Colonic mucosa (tissue), 4 donors: ENCODE measurements at places on chromosomes 6 and 20.

- H3K36me3 ChIP-seq, result no peaks in the 10 kb centered on the region
- DNase-seq, result no peak
- no peak overlapping the region for H3K27ac ChIP-seq
- peak overlapping the region; percentile 26 for H3K4me3 ChIP-seq
- peaks cover 30% of the 10 kb centered on the region for H3K27me3 ChIP-seq
Observed at GRCh38 chr6:127117979-127118297, 533 bp upstream of the RSPO3 start.

- H3K27ac ChIP-seq, result no peak overlapping the region
- peaks cover 7% of the 10 kb centered on the region for H3K4me1 ChIP-seq
- no peak overlapping the region for H3K4me3 ChIP-seq
- H3K27me3 ChIP-seq, result no peaks in the 10 kb centered on the region
- H3K36me3 ChIP-seq, result no peaks in the 10 kb centered on the region
- DNase-seq, result no peak
Observed at GRCh38 chr6:43011207-43011606, 2.5 kb downstream of the MEA1 start.

DNA sequence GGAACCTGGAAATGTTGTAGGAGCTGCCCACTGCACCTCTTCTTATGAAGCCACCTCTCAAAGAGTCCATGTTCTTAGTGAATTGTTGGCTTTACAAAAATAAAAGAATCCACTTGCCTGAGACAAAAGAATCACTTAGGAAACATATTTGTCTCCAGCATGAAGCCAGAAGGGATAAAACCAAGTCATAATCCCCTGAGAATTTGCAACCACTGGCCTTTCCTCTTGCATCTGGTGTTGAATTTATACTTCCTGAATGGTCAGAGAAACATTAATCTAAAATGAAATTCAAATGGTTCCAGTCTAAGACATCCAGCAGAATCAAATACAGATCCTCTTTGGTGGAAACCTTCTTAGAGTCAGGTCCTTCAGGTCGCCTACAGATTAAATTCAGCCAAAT, 192.5 kb upstream of the ECI2 start:
- H3K4me1 ChIP-seq, result no peaks in the 10 kb centered on the region
- DNase-seq, result no peak
- no peaks in the 10 kb centered on the region for H3K36me3 ChIP-seq
- H3K27me3 ChIP-seq, result no peaks in the 10 kb centered on the region

DNA sequence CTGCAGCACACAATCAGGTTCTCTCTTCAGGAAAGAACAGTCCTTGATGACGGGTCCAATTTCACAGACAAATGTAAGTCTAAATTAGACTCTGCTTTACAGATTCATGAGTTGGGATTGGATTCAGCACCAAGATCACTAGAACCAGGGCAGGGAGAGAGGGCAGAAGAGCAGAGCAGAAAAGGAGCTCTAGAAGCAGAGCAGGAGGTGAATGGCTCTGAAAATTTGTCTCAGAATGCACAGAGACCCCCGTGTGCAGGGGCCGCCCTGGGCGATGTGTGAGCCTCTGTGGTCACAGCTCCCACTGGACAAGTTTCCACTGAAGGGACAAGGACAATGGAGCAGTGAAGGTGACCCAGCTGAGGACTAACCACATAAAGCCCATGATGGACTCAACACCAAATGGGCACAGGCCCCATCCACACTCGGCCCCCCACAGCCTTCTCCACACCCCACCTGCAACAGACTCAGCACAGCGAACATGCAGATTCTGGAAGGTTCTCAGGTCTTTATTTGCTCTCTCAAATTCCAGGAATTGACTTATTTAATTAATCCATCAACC, 3.5 kb downstream of the HLA-B start:
- no peaks in the 10 kb centered on the region for H3K27me3 ChIP-seq
- H3K27ac ChIP-seq, result no peak overlapping the region
- peaks cover 4% of the 10 kb centered on the region for H3K36me3 ChIP-seq
- no peak for DNase-seq
- H3K4me3 ChIP-seq, result no peak overlapping the region

DNA sequence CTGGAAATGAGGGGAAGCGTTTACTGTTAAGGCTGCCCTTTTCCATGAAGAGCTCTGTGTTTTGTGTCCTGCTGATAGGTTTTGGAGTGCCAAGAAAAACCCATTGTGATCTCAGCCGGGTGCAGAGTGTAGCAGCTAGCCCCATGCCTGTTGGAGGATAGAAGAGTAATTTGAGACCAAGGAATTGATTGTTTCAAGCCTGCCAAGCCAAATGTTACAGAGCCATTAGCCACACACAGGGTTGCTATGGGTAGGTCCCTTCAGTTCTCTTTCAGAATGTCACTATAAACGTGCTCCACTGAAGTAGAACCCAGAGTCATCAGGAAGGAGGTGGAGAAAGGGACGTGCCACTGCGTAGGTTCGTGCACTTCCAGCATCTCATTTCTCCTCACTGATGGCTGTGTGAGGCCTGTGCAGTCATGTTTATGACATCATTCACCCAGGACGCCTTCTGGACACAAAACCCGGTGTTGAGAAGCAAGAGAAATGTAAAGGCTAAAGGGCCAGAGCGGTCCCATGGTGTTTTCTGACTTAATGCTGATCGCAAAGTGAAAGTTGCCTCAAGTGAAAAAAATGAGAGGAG, 6.6 kb downstream of the GMPR start:
- no peaks in the 10 kb centered on the region for H3K4me1 ChIP-seq
- no peaks in the 10 kb centered on the region for H3K27me3 ChIP-seq
- no peak for DNase-seq
- no peaks in the 10 kb centered on the region for H3K36me3 ChIP-seq
- no peak overlapping the region for H3K27ac ChIP-seq

DNA sequence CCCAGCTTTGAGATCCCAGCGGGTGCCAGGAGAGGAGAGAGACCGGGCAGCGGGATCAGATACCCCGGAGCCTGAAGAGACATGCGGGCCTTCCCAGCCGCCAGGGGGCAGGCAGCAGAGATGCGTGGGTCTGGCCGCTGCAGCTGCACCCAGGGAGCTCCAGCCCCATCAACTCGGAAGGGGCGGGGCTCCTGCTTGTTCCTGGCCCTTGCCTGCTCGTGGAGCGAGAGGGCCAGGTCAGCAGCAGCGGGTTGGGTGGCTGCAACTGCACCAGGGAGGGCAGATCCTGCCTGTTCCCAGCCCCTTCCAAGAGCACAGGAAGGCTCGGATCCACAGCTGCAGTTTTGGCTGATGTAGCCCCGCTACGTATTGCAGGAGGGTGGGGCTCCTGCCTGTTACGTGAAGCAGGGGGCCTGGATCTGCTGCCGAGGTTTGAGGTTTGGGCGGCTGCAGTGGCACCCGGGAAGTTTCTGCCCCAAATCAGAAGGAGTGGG, 532.8 kb downstream of the RFPL4B start:
- H3K4me1 ChIP-seq, result no peaks in the 10 kb centered on the region
- no peak overlapping the region for H3K4me3 ChIP-seq
- peak; percentile 21 for DNase-seq
- H3K27ac ChIP-seq, result no peak overlapping the region
- no peaks in the 10 kb centered on the region for H3K27me3 ChIP-seq
- H3K36me3 ChIP-seq, result no peaks in the 10 kb centered on the region

DNA sequence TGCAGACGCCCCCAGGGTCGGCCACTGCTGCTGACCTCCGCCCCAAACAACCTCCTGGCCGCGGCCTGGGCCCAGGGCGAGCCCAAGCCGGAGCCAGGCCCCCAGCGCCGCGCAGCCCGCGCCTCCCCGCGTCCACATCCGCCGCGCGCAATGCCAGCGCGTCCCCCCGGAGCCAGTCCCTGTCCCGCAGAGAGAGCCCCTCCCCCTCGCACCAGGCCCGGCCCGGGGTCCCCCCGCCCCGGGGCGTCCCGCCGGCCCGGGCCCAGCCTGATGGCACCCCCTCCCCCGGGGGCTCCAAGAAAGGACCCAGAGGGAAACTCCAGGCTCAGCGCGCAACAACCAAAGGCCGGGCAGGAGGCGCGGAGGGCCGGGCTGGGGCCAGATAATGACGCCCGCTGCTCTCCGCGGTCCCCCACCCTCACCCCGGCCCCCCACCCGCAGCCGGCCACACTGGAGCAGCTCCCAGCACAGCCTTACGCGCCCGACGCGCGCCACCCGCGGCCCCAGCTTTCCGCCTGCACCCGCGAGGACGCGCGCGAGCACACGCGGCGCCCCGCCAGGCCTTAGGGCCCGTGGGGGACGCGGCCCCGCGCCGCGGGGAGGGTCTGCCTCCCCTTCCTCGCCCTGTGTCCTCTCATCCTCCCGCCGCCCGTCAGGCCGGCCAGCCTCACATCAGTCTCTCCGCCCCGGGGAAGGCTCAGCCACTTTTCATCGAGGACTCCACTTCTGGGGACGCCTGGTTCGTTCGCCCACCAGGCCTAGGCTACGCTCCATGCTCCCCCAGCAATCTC, 12.9 kb upstream of the SLC22A7 start:
- no peak for DNase-seq
- no peaks in the 10 kb centered on the region for H3K27me3 ChIP-seq
- no peak overlapping the region for H3K4me3 ChIP-seq

DNA sequence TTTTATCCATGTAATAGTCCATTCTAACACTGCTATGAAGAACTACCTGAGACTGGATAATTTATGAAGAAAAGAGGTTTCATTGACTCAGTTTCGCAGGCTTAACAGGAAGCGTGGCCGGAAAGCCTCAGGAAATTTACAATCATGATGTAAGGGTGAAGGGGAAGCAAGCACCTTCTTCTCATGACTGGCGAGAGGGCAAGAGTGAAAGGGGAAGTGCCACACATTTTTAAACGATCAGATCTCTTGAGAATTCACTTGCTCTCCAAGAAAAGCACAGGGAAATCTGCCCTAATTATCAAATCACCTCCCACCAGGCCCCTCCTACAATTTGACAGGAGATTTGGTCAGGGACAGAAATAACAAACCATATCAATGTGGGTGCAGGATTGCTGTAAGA, 859.7 kb downstream of the EPHA7 start:
- H3K27me3 ChIP-seq, result no peaks in the 10 kb centered on the region
- H3K4me1 ChIP-seq, result no peaks in the 10 kb centered on the region
- H3K27ac ChIP-seq, result no peak overlapping the region
- no peak for DNase-seq
- H3K36me3 ChIP-seq, result no peaks in the 10 kb centered on the region

DNA sequence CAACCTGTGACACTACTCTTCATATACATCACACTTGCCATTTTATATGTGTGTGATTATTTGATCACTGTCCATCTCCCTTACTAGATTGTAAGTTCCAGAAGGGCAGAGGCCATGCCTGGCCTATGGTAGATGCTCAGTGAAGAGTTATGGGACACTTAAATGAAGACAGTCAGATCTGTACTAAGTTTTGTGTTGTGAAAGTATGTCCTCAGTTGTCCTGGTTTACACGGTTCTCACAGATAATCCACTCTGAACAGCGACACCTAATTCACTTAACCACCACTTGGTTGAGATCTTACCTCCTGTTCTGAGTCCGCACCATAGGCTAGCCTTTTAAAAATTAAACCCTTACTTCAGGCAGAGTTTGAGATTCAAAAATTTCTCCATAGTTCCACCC, 434.1 kb upstream of the SOX4 start:
- no peaks in the 10 kb centered on the region for H3K27me3 ChIP-seq
- no peaks in the 10 kb centered on the region for H3K36me3 ChIP-seq
- H3K27ac ChIP-seq, result no peak overlapping the region
- H3K4me1 ChIP-seq, result no peaks in the 10 kb centered on the region

GRCh38 chr20:32832664-32833063, 12.9 kb downstream of the MAPRE1 start:
- DNase-seq, result no peak
- H3K4me1 ChIP-seq, result no peaks in the 10 kb centered on the region
- H3K27me3 ChIP-seq, result no peaks in the 10 kb centered on the region
- H3K27ac ChIP-seq, result no peak overlapping the region
- no peak overlapping the region for H3K4me3 ChIP-seq

DNA sequence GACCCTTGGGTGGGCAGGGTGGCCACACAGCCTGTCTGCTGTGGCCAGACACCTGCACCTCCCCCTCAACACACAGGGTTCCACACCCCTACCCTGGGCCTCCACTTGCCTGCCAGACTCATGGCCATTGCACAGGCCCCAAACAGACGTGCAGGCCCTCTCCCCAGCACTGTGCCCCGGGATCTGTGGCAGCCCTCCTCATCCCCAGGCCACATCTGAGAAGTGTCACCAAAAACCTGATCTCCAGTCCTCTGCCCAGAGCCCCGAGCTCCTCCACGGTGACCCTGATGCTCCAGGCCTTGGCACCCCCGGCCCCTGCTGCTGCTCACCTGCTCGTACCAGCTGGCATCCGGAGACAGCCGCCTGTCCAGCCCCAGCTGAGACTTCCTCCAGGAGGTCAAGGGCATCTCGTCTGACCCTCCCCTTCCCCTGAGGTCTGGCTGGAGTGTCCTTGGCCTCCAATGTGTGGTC, 160.1 kb downstream of the DLL1 start:
- H3K36me3 ChIP-seq, result no peaks in the 10 kb centered on the region
- H3K27me3 ChIP-seq, result no peaks in the 10 kb centered on the region
- DNase-seq, result no peak
- H3K27ac ChIP-seq, result no peak overlapping the region
- H3K4me3 ChIP-seq, result no peak overlapping the region

DNA sequence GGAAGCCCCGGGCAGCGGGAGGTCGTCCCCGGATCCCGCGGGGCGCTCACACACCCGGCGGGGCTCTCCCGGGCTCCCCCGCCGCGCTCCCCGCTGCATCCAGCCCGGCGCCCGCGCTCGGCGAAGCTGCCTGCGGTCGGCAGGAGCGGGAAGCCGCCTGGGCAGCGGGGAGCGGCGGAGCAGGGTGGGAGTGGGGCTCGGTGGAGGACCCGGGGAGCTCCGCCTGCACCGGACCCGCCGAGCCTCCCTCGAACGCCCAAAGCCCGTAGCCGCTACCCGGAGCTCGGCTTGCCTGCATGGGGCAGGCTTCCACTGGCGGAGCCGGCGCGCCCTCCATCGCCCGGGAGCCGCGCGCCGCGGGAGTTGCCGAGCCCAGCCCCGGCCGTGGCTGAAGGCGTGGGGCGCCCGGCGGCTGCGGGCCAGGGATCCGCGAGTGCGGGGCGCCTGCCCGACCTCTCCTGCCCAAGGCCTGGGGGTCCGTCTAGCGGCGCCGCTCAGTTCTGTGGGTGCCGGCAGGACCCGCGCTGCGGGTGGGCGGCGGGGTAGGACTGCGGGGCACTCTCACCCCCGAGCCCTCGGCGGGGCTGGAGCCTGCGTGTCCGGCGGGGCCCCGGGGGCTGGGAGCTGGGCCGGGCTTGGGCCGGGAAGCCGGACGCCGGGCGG, 671 bp downstream of the CDH4 start:
- H3K4me1 ChIP-seq, result no peaks in the 10 kb centered on the region
- H3K4me3 ChIP-seq, result peak overlapping the region; percentile 19
- no peak overlapping the region for H3K27ac ChIP-seq
- H3K27me3 ChIP-seq, result peaks cover 40% of the 10 kb centered on the region
- H3K36me3 ChIP-seq, result no peaks in the 10 kb centered on the region

- DNase-seq, result no peak
- H3K27me3 ChIP-seq, result no peaks in the 10 kb centered on the region
- H3K4me1 ChIP-seq, result no peaks in the 10 kb centered on the region
- H3K4me3 ChIP-seq, result no peak overlapping the region
- no peak overlapping the region for H3K27ac ChIP-seq
Observed at GRCh38 chr20:32960849-32961731, 43.1 kb downstream of the SUN5 start.

GRCh38 chr20:44309763-44310663, 989 bp downstream of the FITM2 start:
- H3K4me3 ChIP-seq, result peak overlapping the region; percentile 97
- H3K27ac ChIP-seq, result peak overlapping the region; percentile 56
- no peaks in the 10 kb centered on the region for H3K36me3 ChIP-seq

GRCh38 chr6:16711546-16712254, 49.6 kb downstream of the ATXN1 start:
- DNase-seq, result no peak
- H3K4me3 ChIP-seq, result no peak overlapping the region
- no peaks in the 10 kb centered on the region for H3K27me3 ChIP-seq
- no peaks in the 10 kb centered on the region for H3K4me1 ChIP-seq
- no peaks in the 10 kb centered on the region for H3K36me3 ChIP-seq

- H3K36me3 ChIP-seq, result no peaks in the 10 kb centered on the region
- no peak overlapping the region for H3K4me3 ChIP-seq
- H3K27ac ChIP-seq, result no peak overlapping the region
- no peak for DNase-seq
Observed at GRCh38 chr20:37899105-37900045, 3.6 kb upstream of the VSTM2L start.
